ENCODE measurements at places on chromosomes 2 and 18. TPM values are rescaled to one million over a fixed set of nuclear protein-coding genes. Genes with fewer than 3 reads are reported as not detected.

Gene SERPINB10
- total RNA-seq = not detected

Gene UGT1A8
- 0.42 TPM for total RNA-seq

Gene ALPG
- total RNA-seq = not detected

Gene CCL20
- 137 TPM for total RNA-seq

DNA sequence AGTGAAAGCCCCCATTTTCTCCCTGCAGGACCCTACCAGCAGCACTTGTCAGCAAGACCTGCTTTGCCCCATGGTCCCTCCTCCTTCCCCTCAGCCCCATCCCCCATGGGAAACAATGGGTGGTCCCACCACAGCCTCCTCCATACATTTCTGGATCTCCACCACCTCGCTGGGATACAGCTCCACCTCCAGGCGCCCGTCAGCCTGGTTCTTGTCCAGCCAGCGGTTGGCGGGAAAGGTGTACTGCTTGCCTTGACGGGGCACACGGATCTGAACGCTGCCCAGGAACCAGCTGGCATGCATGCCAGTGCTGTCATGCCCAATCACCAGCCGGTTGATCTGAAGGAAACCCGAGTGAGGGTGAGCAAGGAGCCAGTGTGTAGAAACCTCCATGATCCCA is 90.9 kb downstream of the LOXHD1 start:
- ATAC-seq = no peak

- ATAC-seq = no peak
Measured at GRCh38 chr2:221833966-221834365, 261.9 kb upstream of the EPHA4 start.

- ATAC-seq = no peak
Measured at GRCh38 chr2:44267796-44268648, 7.3 kb upstream of the SLC3A1 start.

GRCh38 chr2:168241208-168241607 is 6.2 kb downstream of the STK39 start:
- peak; percentile 63 for ATAC-seq

GRCh38 chr2:127706215-127706990 is 5.1 kb downstream of the SFT2D3 start:
- ATAC-seq = no peak

GRCh38 chr18:50662775-50663383 is 103.0 kb downstream of the MAPK4 start:
- no peak for ATAC-seq

DNA sequence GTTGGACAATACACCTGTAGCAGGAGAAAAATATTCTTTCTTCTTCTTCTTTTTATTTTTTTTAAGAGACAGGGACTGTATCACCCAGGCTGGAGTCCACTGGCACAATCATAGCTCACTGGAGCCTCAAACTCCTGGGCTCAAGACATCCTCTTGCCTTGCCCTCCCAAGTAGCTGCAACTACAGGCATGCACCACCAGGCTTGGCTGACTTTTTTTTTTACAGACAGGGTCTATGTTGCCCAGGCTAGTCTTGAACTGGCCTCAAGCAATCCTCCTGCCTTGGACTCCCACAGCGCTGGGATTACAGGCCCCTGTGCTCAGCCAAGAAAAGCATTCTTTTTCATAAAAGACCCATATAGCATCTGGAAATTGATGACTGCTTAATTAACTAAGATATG is 17.1 kb upstream of the ARHGAP28 start:
- ATAC-seq = no peak

DNA sequence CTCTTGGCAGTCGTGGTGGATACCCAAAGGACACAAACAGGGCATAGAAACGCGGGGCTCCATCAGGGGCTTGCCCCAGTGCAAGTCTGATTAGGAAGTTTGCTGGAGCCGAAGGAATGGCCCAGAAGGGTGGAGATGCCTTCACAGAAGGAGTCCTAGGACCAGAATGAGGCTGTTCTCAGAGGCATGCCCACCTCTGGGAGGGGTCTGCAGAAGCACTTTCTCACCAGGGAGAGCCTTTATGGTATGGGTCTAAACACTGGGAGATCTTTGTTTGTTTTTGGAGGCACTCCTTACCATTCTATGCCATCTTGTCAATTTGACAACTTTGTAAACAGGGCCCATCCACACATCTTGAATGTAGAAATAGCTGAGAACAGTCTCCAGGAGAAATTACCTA is 75.0 kb downstream of the CRIM1 start:
- no peak for ATAC-seq

DNA sequence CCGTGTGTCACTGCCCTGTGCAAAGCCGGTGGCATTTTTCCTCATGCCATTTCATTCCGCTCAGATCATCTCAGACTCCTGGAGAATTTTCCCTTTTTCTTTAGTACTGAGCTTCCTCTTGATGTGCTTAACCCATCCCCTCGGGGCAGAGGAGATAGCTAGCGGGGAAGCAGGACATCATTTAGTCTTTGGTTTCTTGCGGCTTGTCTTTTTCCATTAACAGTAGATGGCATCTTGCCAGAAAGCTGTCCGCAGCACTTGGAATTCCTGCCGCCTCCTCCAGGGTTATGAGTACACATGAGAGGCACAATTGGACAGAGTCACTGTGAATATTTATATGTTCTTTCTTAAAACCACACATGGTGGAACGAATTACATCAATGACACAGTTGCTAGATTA is 226.6 kb downstream of the ALPK2 start:
- ATAC-seq = no peak

DNA sequence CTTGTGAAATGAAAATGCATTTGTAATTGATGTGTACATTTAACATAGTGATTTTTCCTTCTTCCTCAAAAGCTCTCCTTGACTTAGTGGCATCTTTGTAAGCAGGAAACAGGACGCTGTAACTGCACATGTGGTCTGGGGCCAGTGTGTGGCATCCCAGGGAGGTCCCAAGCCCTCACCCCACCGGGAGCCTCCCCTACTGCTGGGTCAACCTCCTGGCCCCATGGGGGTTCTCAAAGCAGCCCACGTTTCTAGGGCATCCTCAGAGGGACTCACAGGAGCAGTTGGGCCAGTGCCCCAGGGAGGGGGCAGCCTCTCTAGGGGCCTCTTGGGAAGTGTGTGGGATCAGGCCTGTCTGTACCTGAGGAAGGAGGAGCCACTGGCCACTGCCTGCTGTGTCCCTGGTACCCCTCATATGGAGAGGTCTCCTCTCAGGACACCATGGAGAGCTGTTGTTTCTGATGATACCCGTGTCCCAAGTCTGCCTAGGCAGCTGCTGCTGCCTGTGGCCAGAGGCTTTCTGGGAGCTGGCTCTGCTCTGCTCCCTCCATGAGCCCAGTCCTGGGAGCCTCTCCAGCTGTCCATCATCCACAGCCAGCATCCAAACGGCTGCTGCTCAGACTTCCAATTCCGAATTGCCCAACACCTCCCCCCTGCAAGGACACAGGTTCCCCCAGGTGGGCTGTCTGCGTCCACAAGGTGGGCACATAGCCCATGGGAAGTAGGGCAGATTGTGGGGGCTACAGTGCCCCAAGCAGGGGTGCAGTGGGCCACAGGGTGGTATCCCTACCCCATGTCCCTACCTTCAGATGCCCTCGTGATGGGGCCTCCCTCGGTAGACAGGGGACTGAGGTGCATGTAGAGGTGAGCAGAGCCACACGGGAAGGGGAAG is 13.4 kb downstream of the ARHGEF4 start:
- no peak for ATAC-seq

DNA sequence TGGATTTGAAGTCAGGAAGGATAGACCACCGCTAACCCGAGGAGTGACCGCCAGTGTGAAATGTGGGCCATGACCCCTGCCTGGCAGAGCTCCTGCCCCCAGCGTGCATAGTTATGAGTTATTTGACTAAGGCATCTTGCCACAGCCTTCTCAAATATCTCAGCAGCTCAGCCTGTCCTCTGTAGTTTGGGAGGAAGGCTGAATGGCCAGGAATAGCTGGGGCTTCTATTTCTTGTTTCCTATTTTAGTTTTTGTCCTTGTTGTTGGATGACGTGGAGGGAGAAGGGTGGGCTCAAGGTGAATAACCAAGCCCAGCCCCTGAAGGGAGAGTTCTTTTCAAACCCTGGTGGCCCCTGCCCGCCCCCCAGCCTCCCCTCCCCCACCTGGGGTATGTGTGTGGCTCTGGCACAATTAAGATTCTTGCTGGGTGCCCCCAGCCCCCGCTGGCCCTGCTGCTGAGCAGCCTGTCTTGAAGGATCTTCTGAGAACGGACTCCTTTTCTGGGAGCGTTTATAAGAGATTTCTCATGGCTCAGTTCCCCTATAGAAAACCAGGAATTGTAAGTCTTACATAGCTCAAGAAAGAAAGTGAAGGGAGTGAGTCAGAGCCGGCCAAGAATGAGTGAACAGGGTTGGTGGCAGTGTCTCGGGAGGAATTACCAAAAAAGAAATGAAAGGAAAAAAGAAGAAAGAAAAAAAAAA is 157.4 kb downstream of the GLI2 start:
- ATAC-seq = no peak

DNA sequence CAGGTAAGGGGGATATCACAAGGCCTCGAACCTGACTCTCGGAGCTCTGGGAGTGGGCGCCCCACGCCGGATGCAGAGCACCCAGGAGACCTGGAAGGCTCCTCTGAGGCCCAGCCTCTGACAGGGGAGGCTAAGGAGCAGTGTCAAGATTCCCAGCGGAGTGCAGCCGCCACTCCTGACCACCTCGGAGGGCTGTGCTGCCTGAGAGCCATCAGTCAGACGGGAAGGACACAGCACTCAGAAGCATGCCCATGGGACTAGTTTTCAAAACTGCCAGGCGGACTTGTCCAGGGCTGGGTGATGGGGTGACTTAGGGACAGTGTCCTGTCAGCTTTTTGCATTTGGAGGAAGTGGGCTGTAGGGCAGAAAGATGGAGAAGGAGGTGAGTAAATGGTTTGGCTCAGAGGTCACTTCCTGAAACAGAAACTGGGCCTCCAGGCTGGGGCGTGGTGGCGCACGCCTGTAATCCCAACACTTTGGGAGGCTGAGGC is 34.6 kb upstream of the B3GNT7 start:
- no peak for ATAC-seq

- no peak for ATAC-seq
Measured at GRCh38 chr2:208112969-208113368, 11.4 kb downstream of the CRYGD start.

GRCh38 chr2:226638576-226638975 is 161.0 kb downstream of the IRS1 start:
- no peak for ATAC-seq

GRCh38 chr2:145740302-145740701 is 1220.4 kb upstream of the ZEB2 start:
- ATAC-seq = peak; percentile 39

DNA sequence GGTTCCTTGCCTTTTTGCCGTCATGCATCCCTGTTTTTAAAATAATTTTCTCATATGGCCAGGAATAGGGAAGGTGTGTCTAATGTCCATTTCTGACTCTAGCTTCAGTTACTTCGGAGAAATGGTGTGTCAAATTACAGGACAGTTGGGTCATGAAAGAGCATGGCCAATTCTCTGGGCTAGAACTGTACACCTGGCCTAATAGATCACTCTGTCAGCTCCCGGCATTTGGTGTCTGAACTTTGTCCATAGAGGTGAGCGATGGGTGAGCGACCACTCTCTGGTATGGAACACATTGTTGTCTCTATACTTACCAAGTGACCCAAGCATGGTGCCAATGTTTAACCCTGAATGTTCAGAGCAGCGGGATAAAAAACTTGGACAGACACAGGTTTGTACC is 38.3 kb upstream of the ASB18 start:
- ATAC-seq = no peak

GRCh38 chr2:238415893-238416292 is 10.8 kb upstream of the ASB1 start:
- ATAC-seq = no peak

DNA sequence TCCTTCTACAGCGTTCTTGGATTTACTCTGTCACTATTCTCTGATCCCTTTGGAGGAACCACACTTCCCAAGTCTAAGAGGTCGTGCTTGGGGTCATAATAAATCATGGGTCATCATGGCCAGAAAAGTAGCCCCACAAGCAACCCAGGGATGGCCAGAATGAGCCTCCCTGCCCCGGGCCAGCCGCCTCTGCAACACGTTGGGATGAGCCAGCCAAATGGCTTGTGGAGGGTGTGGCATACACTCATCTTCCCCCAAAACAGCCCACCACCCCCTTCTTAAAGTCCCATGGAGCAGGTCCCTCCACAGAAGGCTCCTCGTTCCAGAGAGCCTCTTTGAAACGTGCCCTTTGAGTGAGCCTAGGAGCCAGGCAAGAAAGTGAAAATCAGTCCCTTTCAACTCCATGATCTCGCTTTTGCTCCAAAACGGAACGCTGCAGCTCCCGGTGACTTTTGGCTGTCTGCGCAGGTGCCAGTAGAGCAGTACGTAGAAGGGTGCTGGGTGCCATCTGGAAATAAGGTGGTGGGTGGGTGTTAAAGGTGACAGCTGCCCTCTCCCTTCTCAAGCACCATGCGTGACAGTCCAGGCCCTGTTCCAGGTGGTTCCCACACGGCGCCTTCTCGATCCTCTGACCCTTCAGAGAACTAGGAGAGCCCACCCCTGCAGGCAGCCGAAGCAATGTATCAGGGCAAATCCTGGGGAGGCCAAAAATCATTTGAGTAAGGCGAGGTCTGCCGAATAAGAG is 48.5 kb upstream of the FOSL2 start:
- ATAC-seq = no peak

DNA sequence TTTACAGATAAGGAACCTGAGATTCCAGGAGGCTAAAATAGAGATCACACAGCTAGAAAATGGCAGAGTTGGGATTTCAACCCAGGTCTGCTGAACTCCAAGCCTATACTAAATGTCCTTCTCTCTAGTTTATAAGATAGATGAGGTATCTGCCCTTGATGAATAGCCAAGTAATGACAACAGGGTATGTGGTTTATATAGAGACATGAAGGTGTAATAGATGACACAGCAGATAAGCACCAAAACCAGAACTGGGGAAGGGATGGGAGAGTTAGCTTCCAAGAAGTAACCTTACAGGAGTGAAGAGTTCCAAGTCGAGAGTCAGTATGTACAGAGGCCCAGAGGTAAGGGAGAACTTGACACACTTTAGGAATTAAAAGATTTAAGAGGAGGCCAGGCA is 104.7 kb upstream of the UBXN4 start:
- ATAC-seq = peak; percentile 46

DNA sequence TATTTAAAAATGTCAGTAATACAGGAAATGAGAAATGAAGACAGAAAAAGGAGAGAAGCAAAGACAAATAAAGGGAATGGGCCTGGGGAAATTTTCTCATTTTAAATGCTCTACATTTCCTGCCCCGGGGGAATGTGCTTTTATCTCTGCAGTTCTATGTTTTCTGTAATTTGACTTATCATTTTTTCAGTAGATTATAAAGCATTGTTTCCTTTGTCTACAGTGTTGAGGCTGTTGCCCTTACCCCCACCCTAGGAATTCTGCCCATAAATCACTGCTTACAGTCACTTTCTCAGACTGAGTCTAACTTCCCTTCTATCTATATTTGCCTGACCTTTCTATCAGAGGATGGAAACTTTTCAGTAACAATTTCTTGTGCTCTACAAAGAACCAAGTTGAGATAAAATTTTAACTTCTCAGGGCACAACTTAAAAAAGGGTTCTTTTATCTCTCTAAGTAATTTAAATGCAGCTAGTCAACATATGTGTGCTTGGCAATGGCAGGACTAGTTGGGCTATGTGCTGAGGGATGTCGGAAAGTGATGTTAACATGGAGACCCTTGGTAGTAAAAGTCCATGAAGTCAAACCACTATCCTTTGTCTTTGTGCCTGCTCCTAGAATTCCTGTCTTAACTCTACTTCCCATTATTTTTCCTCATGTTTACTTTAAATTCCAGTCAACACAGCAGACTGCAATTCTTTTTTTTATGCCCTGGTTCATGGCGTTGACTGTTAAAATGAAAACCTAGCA is 146.5 kb upstream of the MMADHC start:
- ATAC-seq = no peak
